ENCODE measurements at places on chromosomes 6 and 20. TPM values are rescaled to one million over a fixed set of nuclear protein-coding genes. Genes with fewer than 3 reads are reported as not detected.

LIN28B gene
- not detected for polyA plus RNA-seq

SAPCD1 gene
- polyA plus RNA-seq, result 1.2 TPM

ZNF335 gene
- 9.9 TPM for polyA plus RNA-seq

DNA sequence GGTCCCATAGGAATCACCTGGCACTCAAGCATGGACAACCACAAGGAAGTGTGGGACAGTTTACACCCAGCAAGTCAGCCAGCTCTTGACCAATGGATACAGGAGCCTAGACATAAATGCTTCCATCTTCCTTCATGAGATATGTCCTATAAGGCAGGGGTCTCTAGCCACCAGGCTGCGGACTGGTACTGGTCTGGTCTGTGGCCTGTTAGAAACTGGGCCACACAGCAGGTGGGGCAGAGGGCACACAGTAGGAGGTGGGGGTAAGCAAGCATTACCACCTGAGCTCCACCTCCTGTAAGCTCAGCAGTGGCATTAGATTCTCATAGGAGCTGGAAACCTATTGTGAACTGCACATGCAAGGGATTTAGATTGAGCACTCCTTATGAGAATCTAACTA, 437.1 kb downstream of the CD109 start:
- no peak for DNase-seq

DNA sequence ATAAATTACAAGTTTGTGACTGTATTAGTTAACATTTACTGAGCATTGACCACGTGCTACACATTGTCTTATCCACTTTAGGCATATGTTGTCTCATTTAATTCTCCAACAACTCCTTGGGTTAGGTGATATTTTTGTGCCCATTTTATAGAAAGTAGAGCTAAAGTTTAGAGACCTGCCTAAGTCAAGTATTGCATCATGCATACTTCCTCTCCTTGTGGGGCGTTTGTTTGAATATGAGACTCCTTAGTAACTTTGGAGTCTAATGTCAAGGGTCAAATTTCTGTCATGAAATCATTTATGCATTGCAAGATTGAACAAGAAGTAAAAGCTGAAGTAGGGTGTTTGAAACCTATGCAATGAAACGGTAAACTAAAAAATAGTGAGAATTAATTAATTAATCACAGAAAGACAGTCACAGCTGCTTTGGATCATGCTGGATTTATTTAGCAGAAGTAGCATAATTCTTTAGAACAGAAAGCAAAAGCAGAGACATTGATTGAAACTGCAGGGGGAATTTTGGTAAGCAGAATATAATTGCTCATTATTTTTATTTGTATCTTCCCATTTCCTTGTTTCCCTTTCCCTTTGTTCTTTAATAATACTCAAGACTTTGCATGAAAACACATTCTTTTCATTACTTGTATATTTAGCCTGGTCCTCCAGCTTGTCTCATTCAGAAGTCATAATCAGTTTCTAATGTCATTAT, 1374.4 kb upstream of the GJE1 start:
- no peak for DNase-seq

DNA sequence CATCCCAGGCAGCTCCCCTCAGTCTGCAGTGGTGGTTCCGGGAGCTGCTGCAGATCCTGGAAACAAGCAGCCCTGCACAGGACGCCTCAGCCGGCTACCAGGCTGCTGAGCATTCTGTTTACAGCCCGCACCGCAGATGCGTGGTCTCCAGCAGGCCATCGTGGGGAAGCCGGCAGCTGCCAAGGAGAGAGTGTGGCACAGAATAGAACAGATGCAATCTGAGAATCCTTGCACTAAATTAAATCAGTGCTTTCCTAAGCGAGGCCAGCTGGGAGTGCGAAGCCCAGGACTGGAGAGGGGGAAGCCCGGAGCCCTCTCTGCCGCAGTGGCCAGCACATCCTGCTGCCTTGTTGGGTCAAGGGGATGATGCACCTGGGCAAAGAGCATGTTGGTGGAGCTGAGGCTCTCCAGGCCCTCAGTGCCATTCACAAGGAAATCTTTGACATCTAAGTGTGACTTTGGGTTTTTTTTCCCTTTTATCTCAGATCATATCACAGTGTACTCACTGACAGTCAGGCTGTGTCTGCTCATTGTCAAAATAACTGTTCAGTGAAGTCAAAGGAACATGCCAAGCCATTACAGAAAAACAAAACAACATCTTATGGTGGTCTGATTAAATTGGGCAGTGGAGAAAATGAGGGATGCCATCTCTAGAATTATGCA, 118.1 kb downstream of the SYNDIG1 start:
- DNase-seq, result no peak

- DNase-seq, result no peak
These were observed 7.0 kb upstream of the FOXF2 start for GRCh38 chr6:1382331-1382882.

DNA sequence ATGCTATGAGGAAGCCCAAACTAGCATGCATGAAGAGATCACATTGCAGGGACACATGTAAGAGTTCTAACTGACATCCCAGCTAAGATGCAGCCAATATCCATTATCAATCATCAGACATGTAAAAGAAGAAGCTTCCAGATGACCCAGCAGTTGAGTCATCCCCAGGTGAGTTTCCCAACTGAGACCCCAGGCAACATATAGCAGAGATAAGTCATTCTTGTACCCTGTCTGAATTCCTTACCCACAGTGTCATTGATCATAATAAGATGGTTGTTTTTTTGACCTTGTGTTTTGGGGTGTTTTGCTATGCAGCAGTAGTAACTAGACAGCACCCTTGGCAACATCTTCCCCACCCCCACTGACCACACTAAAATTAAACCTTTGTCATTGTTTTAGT, 18.9 kb downstream of the SIRPD start:
- no peak for DNase-seq

- no peak for DNase-seq
These were observed 199.2 kb downstream of the CD83 start for GRCh38 chr6:14316651-14317386.

DNA sequence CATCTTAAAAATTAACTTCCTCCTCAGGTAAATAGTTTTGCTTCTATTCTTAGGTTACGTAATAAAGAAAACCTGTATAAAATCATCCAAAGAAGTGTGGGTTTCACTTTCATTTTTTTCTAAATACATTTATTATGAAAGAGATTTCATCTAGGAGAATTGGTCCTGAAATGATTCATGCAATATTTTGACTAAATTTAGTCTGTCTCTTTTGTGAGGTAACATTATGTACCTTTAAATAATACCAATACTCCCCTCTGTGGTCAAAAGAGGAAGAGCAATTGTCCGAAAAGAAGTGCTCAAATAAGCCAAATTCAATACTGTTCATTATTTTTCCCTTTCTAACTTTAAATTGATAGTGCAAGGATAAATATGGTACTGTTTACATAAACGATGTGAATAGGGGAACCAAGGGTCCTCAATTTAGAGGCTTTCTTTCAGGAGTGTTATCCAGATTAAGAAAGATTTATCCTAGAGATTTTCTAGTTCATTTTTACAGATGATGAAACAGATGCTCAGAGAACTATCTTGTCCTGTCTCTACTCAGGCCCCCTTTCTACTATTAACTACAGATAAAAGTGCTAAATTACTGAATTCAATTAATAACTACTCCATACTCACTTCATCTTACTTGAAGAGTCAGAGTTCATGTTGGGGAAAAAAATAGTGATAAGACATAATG, 26.2 kb downstream of the CYP39A1 start:
- peak; percentile 4 for DNase-seq

DNA sequence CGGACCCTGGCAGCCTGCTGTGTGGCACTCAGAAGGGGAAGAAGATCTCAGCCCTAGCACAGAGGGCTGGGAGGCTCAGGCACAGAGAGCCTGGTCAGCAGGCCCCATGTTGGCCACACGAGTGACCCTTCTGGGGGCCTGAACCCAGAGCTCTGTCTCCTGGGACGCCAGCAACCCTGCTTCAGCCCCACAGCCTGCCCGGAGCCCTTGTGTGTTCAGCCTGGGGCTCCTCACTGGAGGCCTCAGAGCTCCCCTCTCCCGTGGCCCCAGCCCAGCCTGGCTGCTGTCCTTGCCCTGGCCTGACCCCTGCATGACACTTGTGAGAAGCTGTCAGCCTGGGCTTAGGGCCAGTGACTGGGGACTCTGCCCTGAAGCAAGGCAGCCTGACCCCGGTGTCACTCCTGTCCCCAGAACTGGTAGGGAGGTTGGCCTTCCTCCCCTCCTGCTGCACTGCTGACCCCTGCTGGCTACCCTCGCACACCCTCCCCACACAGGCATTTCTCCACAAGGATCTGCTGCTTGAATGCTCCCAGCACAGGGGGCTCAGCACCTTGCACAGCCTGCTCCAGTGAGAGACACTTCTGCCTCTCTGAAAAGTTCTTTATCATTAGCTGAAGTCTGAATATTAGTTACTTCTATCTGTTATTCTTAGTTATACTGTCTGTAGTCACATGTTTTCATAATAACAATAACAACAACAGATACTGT, 15.4 kb upstream of the IP6K3 start:
- DNase-seq, result no peak

- DNase-seq, result peak; percentile 88
These were observed 89.2 kb downstream of the UST start for GRCh38 chr6:148835920-148836441.

GRCh38 chr20:46992640-46993035, 98.0 kb downstream of the EYA2 start:
- no peak for DNase-seq

DNA sequence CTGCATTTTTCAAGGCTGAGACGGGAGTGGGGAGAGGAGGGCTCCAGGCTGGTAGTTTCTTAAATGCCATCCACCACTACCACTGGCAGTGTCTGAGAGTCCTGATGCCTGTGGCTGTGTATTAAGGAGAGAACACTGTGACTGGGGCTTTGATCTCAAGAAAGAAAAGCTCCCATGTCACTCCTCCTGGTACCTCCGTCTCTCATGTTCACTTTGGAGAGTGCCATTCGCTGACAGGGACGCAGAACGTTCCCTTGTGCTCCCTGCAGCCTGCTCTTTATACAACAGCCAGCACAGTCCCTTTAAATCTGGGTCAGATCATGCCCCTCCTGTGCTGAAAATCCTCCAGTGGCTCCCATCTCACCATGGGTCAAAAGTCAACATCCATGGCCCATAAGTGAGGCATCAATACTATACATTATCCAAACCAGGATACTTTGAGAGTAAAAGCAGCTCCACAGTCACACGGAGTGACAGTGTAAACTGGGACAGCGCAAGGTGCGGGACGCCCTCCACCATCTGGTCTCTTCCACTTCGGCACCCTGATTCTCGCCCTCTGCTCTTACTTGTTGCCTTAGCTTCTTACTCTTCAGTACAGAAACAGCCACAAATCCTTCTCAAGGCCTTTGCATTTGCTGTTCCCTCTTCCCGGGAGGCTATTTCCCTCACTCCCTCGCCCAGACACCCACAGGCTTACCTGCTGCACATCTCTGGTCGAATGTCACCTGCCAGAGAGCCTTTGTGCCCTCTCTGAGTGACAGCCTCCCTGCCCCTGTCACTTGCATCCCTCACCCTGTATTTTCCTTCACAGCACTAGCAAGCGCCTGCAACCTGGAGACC, 20.0 kb downstream of the PDYN start:
- no peak for DNase-seq

- no peak for DNase-seq
These were observed 30.7 kb upstream of the NT5E start for GRCh38 chr6:85419046-85419759.

GRCh38 chr6:15922510-15923250, 206.2 kb upstream of the MYLIP start:
- DNase-seq, result peak; percentile 76

- DNase-seq, result no peak
These were observed 21.4 kb upstream of the PLAGL1 start for GRCh38 chr6:144029452-144029851.

DNA sequence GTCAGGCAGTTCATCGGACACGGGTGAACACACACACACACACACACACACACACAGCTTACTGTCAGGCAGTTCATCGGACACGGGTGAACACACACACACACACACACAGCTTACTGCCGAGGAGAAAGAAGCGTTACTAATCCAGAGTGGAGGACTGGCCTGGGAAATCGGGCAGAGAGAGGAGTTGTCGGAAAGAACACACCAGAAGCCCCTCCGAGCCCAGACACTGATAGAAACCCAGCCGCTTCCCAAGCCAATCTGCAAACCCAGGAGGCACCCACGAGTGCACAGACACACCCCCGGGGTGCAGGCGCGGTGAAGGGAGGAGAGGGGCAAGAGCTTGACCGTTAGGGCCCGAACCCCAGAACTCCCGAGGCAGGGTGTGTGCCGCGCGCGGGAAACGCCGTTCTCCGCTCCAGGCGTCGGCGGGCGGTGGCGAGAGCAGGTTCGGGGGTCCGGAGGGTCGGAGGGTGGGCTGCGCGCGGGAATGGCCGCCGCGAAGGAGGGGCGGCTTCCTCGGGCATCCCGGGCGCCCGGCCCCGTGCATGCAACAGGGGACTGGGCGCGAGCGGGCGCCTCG, 636 bp downstream of the ELOVL2 start:
- no peak for DNase-seq

DNA sequence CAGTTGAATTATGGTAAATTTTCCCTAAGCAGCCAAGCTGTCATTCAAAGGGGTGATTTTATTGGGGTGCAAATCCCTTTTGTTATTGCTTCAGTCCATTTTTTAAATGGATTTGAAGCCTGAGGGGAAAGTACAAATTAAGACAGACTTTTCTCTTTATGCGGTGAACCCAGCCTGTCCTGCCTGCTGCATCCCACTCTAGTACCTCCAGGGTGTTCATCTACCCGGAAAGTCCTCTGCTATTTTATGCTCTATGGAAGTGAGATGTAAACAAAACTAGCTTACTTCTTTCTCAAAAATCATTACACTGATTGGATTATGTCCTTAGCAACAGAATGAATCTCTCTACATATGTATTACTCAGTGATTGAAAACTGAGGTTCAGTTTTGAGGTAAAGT, 1088.9 kb upstream of the CITED2 start:
- DNase-seq, result no peak

GRCh38 chr6:56440551-56440981, 193.2 kb upstream of the COL21A1 start:
- DNase-seq, result no peak

GRCh38 chr20:45372241-45372640, 5.9 kb downstream of the TP53TG5 start:
- no peak for DNase-seq

GRCh38 chr6:148890652-148891404, 144.0 kb downstream of the UST start:
- no peak for DNase-seq
